Activated T-helper 1 cell treated with anti-CD3 and anti-CD28 coated beads, Interleukin-12 subunit alpha, Interleukin-12 subunit beta, Interleukin-2, Interleukin-4 antibody, amounts not matched to agents 30 ng/mL and 10 ng/mL and 1 ng/mL, durations not matched to agents 14 hours and 24 hours and 36 hours (primary cell): ENCODE measurements at places on chromosomes 2 and 18. TPM values are rescaled to one million over a fixed set of nuclear protein-coding genes. Genes with fewer than 3 reads are reported as not detected.

- DNase-seq = no peak
Measured at GRCh38 chr18:73099759-73100158, 232.0 kb upstream of the NETO1 start.

DNA sequence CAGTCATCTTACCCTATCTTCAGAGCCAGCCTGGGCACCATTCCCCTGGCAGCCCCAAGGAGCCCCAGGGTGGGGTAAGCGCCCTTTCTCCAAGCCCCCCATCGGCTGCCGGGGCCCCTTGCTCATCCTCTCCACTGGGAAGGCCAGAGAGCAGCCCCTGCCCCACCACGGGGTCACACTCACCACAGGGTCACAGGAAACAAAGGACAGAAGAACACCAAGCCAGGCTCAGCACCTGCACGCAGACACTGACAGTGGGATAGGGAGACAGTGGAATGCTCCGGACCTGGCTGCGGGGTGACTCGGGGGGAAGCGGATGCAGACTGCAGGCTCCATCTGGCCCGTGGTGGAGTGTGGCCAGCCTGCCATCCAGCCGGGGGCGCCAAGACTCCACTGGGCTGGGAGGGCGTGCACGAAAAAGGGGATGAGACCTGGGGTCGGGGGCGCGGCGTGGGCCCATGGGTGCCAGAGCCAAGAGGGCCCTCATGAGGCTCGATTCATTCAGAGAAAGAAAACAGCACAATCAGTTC, 21.1 kb downstream of the HDAC4 start:
- no peak for DNase-seq

- no peak for DNase-seq
Measured at GRCh38 chr2:100907832-100908231, 87.9 kb downstream of the NPAS2 start.

GRCh38 chr2:50335852-50336251, 696.1 kb downstream of the NRXN1 start:
- DNase-seq = no peak

DNA sequence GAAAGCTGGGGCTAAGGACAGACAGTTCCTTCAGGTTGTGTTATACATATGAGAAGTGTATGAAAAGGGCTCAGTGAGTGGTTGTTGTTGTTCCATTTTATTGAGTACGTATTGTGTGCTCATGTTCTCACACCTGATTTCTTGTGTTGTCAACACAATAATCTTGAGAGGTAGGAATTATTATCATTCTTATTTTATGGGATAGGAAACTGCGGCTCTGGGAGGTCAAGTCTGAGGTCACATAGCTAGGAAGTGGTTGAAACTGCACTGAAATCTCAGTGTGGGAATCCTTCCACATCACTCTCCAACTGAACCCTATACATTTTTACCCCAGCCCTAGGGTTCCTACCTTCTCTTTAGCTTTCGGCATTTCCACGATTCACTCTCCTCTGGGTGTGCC, 124.2 kb upstream of the CXCR4 start:
- no peak for DNase-seq

DNA sequence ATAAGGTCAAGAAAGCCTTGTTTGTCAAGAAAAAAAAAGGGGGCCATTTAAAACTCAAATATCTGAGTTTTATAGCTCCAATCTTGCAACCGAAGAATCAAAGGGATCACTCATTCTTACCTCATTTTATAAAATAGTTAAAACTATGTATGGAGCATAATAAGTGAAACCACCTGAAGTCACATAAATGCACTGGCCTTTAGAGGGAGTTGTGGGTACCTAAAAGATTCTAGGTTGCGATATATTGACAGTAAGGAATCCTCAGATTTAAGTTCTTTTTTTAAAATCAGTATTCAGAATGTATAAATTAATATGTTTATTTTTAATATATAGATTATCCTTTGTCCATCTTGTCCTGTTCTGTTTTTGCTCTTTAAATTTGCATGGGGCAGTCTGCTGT, 3.4 kb downstream of the ARHGAP28 start:
- DNase-seq = no peak

The HOXD8 gene
- not detected in 2 replicates for total RNA-seq

The PCARE gene
- total RNA-seq = not detected in 2 replicates
